Left ventricle myocardium inferior (tissue), 1 donor: ENCODE measurements at places on chromosomes 3 and 15. TPM values are rescaled to one million over a fixed set of nuclear protein-coding genes. Genes with fewer than 3 reads are reported as not detected.

Gene GPD1L
- total RNA-seq, result 437 TPM

Gene CGNL1
- 31.9 TPM for total RNA-seq

Gene AMT
- 29.0 TPM for total RNA-seq

Gene LAMB2
- total RNA-seq, result 772 TPM

GRCh38 chr3:48410205-48411040, 19.5 kb downstream of the PLXNB1 start:
- no peaks in the 10 kb centered on the region for H3K4me1 ChIP-seq
- H3K27me3 ChIP-seq, result no peaks in the 10 kb centered on the region
- H3K27ac ChIP-seq, result no peak overlapping the region
- peaks cover 97% of the 10 kb centered on the region for H3K36me3 ChIP-seq

DNA sequence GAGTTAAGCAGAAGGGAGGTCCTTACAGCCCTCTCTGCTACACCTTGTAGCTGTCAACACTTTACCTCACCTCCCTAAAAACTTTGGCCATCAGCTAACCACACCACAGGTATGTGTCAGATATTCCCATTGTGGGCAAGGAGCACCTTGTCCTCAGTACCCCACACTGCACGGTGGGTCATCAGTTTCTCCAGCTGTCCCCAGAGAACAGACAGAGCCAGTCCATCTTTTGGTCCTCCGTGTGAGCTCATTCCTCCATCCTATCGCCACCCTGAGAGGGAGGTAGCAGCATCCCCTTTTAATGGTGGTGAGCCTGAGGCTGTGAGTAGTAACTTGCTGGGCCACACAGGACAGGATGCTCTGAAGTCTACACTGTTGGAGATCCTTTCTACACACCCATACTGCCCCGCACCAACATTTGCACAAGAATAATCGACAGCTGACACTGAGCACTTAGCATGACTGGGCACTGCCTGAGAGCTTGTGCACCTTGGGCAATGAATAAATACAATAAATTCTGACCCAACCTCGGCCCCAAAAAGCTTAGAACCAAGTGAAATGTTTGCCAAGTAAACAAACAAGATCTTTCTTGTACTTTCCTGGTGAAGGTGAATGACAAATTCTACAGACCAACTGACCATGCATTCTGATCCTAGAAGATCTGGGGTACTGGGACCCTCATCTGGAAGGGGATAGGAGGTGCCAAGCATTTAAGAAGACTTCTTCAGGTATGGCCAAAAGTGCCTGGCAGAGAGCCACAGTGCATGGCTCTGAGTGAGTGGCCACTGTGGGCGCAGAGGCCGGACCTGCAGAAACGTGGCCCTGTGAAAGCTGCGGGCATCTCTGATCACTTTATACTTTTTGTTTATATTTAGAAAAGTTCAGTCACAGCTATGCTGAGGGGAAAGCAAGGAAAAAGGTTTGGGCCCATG, 6.9 kb downstream of the CHCHD4 start:
- DNase-seq, result no peak
- H3K27me3 ChIP-seq, result no peaks in the 10 kb centered on the region
- no peak overlapping the region for H3K27ac ChIP-seq
- H3K4me1 ChIP-seq, result peaks cover 24% of the 10 kb centered on the region

GRCh38 chr3:10753964-10754363, 62.1 kb upstream of the SLC6A11 start:
- H3K27me3 ChIP-seq, result peaks cover 90% of the 10 kb centered on the region
- no peak overlapping the region for H3K27ac ChIP-seq
- DNase-seq, result peak; percentile 48
- no peaks in the 10 kb centered on the region for H3K36me3 ChIP-seq

DNA sequence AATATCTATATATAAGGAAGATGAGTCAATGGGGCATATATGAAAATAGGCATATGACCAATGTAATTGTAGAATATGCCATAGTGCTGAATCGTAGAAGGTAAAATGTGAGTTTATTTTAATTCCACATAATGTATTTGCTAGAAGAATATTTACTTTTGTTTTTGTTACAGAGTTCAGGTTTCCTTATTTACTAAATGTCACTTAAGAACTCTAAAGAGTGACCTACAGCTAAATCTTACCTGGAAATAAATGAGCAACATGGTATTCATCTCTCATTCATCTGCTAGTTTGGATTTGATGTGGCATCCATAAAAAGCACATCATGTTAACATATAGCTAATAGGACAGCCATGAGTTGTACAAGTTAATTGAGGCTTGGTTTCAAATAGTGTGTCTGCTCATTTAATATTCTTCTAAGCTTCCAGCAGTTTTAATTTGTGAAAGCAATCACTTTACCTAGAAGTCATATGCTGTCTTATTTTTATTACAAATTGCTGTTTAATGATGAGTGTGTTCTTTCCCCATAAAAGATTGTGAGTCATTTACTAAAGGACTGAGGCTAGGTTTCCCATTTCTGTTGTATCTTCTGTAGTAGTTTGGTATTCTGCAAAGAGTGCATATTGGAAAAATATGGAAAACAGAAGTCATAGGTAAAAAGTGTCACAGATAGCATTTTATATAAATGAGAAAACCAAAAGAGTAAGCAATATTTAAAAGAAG, 222.1 kb upstream of the POU1F1 start:
- H3K4me1 ChIP-seq, result no peaks in the 10 kb centered on the region
- no peak for DNase-seq
- no peak overlapping the region for H3K4me3 ChIP-seq

DNA sequence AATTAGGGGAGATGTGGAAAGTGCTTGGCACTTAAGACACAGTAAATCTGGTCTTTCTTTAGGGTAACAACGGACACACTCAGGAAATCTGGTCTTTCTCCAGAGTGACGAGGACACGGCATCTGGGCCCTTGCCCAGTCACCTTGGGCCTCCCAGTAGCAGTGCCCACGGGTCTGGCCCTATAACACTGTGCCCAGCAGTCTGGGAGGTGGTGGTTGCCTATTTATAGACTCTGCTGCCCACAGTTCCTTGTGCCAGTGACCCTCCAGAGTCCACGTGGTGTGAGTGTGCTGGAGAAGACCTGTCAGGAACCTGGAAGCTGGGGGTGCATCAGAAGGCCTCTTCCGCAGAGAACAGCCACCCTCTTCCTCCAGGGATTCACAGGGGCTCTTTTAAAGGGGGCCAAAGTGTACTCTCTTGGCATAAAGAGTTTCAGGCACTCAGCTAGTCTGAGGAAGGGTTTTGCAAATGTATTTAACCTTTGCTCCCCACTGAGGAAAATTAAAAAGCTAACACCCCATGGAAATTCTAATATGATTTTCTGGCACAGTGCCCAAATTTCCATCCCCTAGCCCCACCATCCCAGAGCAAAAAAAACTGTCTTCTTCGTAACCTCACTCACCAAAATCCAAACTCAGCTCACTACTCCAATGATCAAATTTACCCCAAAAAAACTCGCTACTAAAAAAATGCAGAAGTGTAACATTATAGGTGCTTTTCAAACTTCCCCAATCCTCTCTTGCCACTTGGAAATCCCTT, 15.4 kb downstream of the WNT5A start:
- peak; percentile 66 for DNase-seq
- no peaks in the 10 kb centered on the region for H3K27me3 ChIP-seq
- peak overlapping the region; percentile 71 for H3K27ac ChIP-seq
- H3K4me3 ChIP-seq, result no peak overlapping the region
- H3K4me1 ChIP-seq, result peaks cover 6% of the 10 kb centered on the region
- H3K36me3 ChIP-seq, result no peaks in the 10 kb centered on the region

DNA sequence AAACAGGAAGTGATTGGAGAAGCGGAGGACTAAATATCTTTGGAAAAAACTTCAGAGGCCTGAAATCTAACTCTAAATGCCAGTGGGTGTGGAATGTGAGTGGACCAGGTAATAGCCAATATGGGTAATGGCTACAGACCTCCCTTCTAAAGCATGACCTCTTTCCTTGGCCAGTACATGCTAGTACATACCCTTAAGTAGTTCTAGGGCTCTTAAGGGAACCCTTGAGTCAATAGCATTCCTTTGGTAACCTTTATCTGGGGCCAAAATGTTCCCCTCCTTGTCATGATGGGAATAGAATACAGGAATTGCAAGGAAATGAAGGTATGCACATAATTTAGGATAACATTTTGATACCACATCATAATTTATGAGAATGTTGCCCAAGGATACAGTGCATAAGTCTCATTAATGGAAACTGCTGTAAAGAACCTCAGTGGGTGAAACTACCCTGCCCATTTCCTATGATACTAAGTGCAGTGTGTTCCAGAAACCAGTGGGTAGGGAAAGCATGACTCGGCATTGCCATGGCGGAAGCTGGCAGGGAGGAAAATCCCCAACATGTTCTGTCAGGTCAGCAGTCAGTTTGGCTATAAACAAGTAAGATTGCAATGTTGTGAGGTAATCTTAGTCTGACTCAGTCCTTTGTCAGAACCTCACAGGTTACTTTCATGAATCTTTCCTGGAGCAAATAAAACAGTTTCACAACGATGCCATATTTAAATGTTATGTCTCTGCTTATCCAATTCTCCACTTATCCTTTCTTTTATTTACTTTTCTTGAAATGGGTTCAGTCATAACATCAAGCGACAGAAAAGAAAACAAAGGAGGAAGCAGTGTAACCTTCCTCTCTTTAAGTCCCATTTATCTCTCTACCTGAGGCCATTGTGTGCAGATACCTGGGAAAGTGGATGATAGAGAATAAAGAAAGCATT, 23.5 kb upstream of the RAP2B start:
- no peaks in the 10 kb centered on the region for H3K27me3 ChIP-seq
- no peak for DNase-seq
- H3K27ac ChIP-seq, result no peak overlapping the region
- no peak overlapping the region for H3K4me3 ChIP-seq
- no peaks in the 10 kb centered on the region for H3K36me3 ChIP-seq
- no peaks in the 10 kb centered on the region for H3K4me1 ChIP-seq

GRCh38 chr15:94286583-94286982, 55.2 kb downstream of the MCTP2 start:
- H3K36me3 ChIP-seq, result no peaks in the 10 kb centered on the region
- no peak overlapping the region for H3K27ac ChIP-seq
- H3K4me3 ChIP-seq, result no peak overlapping the region
- DNase-seq, result no peak

DNA sequence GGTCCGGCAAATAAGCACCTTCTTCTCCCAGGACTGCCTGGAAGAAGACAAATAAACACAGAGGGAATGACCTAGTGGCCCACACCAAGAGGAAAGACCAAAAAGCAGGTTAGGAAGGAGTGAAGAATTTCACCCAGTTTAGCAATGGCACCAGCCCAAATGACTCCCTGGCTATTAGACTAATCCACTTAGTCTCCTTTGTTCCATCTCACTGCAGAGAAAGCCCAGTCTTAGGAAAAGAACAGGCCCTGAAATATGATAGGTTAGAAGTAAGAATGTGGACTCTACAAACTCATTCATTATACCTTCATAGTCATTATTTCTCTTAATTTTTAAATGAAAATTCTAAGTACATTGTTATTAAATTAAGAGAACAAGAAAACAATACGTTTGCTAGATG, 23.2 kb downstream of the SERPINI2 start:
- H3K4me1 ChIP-seq, result no peaks in the 10 kb centered on the region
- DNase-seq, result no peak
- no peak overlapping the region for H3K4me3 ChIP-seq
- no peaks in the 10 kb centered on the region for H3K36me3 ChIP-seq

GRCh38 chr3:116445311-116445841, at the start of gene LSAMP:
Gene LSAMP, minus strand, starts transcription at chr3:116445487.
- H3K36me3 ChIP-seq, result no peaks in the 10 kb centered on the region
- H3K27me3 ChIP-seq, result peaks cover 43% of the 10 kb centered on the region

GRCh38 chr3:17585394-17586325, 156.8 kb downstream of the TBC1D5 start:
- no peaks in the 10 kb centered on the region for H3K27me3 ChIP-seq
- DNase-seq, result no peak
- peaks cover 6% of the 10 kb centered on the region for H3K4me1 ChIP-seq

- no peak overlapping the region for H3K27ac ChIP-seq
- no peak overlapping the region for H3K4me3 ChIP-seq
- H3K4me1 ChIP-seq, result no peaks in the 10 kb centered on the region
- no peak for DNase-seq
These were observed 168.9 kb downstream of the RAP2B start for GRCh38 chr3:153330901-153331300.
